ENCODE measurements at places on chromosomes 4 and X. TPM values are rescaled to one million over a fixed set of nuclear protein-coding genes. Genes with fewer than 3 reads are reported as not detected.

The CT45A1 gene
- not detected for total RNA-seq

The ETDB gene
- total RNA-seq, result not detected

The ARX gene
- not detected for total RNA-seq

The MAGEA11 gene
- total RNA-seq, result 0.09 TPM

The PARM1 gene
- 2.0 TPM for total RNA-seq

The RHOXF2B gene
- under 0.01 TPM for total RNA-seq

The ASMT gene
- total RNA-seq, result not detected

The PRDM8 gene
- total RNA-seq, result 2.8 TPM

The SOWAHD gene
- total RNA-seq, result 0.43 TPM

The PRRG3 gene
- not detected for total RNA-seq

The HTR2C gene
- total RNA-seq, result under 0.01 TPM

The PPP2R2C gene
- not detected for total RNA-seq

The CHRDL1 gene
- total RNA-seq, result 0.14 TPM

The AFF2 gene
- total RNA-seq, result under 0.01 TPM

The ABLIM2 gene
- total RNA-seq, result 0.14 TPM

The PCSK1N gene
- total RNA-seq, result 0.09 TPM

The MAGEA4 gene
- not detected for total RNA-seq

The UCHL1 gene
- 500 TPM for total RNA-seq

The SMARCA1 gene
- 58.9 TPM for total RNA-seq

The DUX4 gene
- not detected for total RNA-seq

The FGA gene
- not detected for total RNA-seq

The ARHGAP4 gene
- 1.3 TPM for total RNA-seq

The RIPPLY1 gene
- not detected for total RNA-seq

The DMD gene
- total RNA-seq, result 3.4 TPM

The SMIM20 gene
- 33.6 TPM for total RNA-seq

The HTN1 gene
- not detected for total RNA-seq

The TEX13D gene
- total RNA-seq, result not detected

The GASK1B gene
- 168 TPM for total RNA-seq

The GPR119 gene
- not detected for total RNA-seq

The SAP30 gene
- 30.4 TPM for total RNA-seq

The RHOH gene
- 0.09 TPM for total RNA-seq

The PHOX2B gene
- not detected for total RNA-seq

The USP17L28 gene
- total RNA-seq, result not detected

The CPLX1 gene
- not detected for total RNA-seq

The MAGEA9B gene
- not detected for total RNA-seq

The PNMA6F gene
- total RNA-seq, result not detected

The SRPX gene
- total RNA-seq, result 34.8 TPM

The GPC4 gene
- 0.83 TPM for total RNA-seq

The DRD5 gene
- total RNA-seq, result not detected

The GPRIN3 gene
- total RNA-seq, result under 0.01 TPM

The PRR32 gene
- total RNA-seq, result not detected

The GAGE13 gene
- not detected for total RNA-seq

The ADH7 gene
- not detected for total RNA-seq

The IL21 gene
- not detected for total RNA-seq

The SLC6A14 gene
- under 0.01 TPM for total RNA-seq

The TBX22 gene
- total RNA-seq, result not detected

The RNF212 gene
- 0.28 TPM for total RNA-seq

Data from smooth muscle cell of bladder (primary cell).